GOT3 (cell line): ENCODE measurements at places on chromosomes 4 and X.

- no peak for DNase-seq
Measured at GRCh38 chr4:186061921-186062320, 7.0 kb upstream of the TLR3 start.

GRCh38 chr4:177041356-177041755, 248.6 kb upstream of the VEGFC start:
- no peak for DNase-seq

GRCh38 chr4:164177153-164177552, 576.8 kb upstream of the SMIM31 start:
- DNase-seq: no peak

- no peak for DNase-seq
Measured at GRCh38 chrX:108735091-108735678, 1.2 kb downstream of the IRS4 start.

- no peak for DNase-seq
Measured at GRCh38 chr4:129358571-129358970, 262.6 kb downstream of the C4orf33 start.

GRCh38 chrX:1244164-1245076, 24.2 kb upstream of the CSF2RA start:
- DNase-seq: no peak

DNA sequence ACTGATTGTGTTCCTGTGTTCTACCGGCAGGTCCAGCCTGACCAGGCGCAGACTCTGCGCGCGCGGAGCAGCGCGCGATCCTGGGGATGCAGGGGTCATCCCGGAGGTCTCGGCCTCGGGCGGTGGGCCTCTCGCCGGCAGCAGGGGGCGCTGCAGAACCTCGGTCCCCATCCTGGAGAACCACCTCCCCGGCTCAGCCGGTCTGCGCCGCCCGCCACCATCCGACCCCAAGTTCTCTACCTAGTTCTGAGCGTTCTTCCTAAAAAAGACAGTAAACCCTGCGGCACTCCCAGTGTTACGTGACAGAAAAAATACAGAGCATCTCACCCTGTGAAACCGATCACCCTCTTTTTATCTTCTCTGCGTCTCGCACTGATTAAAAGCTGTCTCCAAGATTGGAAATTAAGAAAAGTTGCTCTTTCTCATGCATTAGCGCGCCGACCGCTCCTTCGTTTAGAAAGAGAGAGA, 1.6 kb downstream of the TRPC3 start:
- peak; percentile 24 for DNase-seq

DNA sequence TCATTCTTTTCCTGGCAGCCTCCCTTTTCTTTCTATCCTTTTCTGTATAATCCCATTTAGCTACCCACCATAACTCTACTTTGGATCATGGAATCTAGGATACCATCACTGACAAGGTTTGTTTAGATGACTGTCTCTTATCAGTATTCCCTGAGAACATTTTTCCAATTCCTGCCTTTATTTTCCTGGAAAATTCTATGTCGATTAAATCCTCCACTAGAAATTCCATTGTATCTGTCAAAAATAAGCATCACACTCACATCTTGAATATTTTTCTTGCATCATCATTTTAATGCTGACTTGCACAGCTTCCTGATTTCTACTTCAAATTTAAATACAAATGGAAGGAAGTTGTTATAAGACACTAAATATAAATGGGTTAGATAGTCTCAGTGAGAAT, 20.2 kb downstream of the TRIM2 start:
- DNase-seq: no peak

DNA sequence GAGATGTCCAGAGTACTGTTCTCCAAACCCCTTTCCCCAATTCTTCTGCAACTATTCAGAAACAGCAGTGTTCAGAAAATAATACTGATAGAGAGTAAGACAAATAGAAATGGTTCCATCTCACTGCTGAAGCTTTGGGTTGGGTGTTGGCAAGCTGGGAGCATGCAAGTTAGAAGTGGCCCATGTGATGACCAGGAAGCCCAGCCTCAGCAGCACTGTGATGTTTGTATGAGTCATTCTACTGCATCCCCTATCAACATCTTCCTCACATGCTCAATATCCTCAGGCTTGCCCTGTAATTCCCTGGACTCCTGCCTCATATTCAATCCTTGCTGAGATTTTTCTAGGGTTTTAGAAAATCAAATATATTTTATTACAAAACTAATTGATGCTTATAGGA, 96.5 kb downstream of the CHRDL1 start:
- no peak for DNase-seq

GRCh38 chr4:173508386-173509035, 21.5 kb downstream of the HAND2 start:
- DNase-seq: no peak

- no peak for DNase-seq
Measured at GRCh38 chr4:155773196-155773800, 14.5 kb downstream of the GUCY1B1 start.

DNA sequence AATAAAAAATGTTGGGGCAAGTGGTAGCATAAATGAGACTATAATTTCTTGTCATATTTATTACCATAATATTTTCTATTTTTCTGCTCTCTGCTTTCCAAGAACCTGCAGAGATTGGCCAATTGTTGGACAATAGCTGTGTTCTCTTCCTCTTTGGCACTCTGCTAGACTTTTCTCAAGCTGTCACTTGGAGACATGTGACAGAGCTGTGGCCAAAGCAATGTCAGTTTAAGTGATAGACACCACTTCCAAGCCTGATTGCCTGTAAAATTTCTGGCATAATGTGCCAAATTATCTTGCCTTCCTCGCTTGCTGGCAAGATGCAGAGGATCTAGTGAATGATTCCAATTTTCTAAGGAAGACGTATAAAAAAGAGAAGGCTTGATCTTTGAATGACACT, 162.2 kb upstream of the NDST4 start:
- no peak for DNase-seq
